ENCODE measurements at places on chromosomes 1 and 21. TPM values are rescaled to one million over a fixed set of nuclear protein-coding genes. Genes with fewer than 3 reads are reported as not detected.

GRCh38 chr1:6127587-6128163, 52.4 kb downstream of the CHD5 start:
- DNase-seq: peak; percentile 44
- H3K27ac ChIP-seq: no peak overlapping the region
- peaks cover 6% of the 10 kb centered on the region for H3K27me3 ChIP-seq
- H3K36me3 ChIP-seq: no peaks in the 10 kb centered on the region
- H3K4me1 ChIP-seq: no peaks in the 10 kb centered on the region

DNA sequence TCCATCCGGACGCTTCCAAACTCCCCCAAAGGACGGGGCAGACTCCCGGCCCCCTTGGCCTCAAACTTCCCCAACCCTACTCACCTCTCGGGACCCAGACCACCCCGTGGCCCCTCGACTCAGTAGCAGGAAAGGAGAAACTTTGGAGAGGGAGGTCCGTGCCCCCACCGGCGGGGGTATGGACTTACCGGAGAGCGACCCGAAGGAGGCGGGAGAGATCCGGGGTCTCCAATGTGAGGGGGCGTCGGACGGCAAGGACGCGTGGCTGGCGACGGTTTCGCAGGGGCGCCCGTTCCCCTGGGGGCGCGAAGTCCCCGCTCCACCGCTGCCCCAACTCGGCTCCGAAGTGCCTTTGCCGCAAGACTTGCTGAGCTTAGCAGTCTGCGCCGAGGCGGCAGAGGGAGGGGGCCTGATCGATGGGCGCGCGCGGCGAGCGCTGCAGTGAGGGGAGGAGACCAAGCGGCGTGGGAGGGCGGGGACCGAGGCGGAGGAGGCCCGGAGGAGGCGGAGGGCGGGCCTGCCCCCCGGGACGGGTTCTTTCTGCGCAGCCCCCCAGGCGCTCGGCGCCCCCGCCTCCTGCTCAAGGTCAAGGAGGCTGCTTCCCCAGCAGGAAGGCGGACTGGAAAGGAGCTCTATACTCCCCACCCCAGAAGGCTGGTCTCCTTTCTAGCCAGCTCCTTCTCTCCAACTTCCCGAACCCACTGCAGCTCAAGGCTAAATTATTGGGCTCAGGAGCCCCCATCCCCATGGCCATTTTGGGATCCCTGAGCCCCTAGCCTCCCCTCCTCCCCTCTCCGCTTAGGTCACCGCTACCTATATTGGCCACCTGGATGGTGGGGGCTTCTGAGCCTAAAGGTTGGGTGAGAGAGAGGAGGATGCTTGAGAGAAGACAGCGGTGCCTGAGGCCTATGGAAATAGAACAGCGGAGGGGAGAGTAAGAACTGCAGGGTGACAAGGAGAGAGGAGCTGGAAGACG, at the start of gene SYT2:
Gene SYT2, minus strand, starts transcription at position 385 of the 976 bp plus-strand sequence. CDS start 104,682 bp downstream, outside the sequence.
- H3K36me3 ChIP-seq: no peaks in the 10 kb centered on the region
- H3K4me1 ChIP-seq: peaks cover 11% of the 10 kb centered on the region
- no peak within 1 kb of the TSS for H3K27ac ChIP-seq

GRCh38 chr1:186662752-186663151, 17.5 kb downstream of the PTGS2 start:
- H3K27ac ChIP-seq: no peak overlapping the region
- no peak overlapping the region for H3K4me3 ChIP-seq
- H3K27me3 ChIP-seq: no peaks in the 10 kb centered on the region
- H3K36me3 ChIP-seq: no peaks in the 10 kb centered on the region

DNA sequence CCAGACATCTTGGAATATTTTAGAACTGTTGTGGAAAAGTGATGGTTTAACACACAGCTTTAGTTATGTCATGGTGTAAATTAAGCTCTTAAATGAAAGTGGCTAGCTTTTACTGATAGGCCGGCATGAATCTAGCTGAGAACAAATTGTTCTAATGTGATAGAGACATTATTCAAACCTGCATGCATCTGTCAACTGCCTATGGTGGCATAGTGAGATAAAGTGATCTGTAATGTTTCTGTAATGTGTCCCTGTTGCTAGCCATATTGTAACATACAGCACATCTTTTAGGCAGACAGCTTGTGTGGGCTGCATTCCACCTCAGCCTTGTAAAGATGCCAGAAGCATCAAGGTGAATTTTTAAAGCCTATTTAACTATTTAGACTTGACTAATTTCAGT, 16.0 kb downstream of the LRIG2 start:
- H3K27me3 ChIP-seq: no peaks in the 10 kb centered on the region
- H3K36me3 ChIP-seq: peaks cover 2% of the 10 kb centered on the region
- H3K4me1 ChIP-seq: no peaks in the 10 kb centered on the region
- H3K4me3 ChIP-seq: no peak overlapping the region
- no peak for DNase-seq
- H3K27ac ChIP-seq: no peak overlapping the region

DNA sequence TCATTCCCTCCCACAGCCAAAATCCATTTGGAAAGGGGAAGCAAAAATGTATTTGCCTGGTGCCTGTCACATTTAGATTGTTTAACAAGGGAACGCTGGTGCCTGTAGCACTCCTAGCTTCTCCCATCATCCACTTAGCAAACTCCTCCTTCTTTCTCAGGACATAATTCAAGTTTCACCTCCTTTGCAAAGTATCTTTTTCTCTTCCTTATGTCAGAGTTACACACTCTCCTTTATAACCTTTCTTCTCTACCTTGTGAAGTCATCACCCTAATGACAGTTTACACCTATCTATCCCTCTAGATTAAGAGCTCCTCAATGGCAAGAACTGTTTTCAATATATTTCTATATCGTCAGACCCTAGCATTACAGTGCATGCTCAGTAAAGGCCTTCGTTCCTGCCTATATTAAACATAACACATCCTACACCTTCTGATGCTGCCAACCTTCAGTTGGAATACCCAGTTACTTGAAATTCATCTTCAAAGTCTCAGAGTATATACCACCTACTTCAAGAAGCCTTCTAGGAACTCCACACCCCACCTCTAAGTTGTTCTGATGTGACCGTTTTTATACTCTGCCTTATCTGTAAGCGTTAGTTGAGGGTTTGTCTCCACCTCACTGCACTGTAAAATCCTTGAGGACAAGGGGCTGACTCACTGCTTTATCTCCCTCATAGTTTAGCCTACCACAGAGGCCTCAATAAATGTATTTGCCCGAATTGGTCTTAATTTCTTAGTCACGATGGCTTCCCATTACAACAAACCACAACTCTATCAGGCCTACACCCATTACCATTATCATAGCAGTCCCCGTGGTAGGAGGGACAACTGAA, 1.0 kb upstream of the EPS15 start:
- no peak for DNase-seq
- H3K36me3 ChIP-seq: no peaks in the 10 kb centered on the region
- peaks cover 26% of the 10 kb centered on the region for H3K4me1 ChIP-seq
- no peak overlapping the region for H3K4me3 ChIP-seq

DNA sequence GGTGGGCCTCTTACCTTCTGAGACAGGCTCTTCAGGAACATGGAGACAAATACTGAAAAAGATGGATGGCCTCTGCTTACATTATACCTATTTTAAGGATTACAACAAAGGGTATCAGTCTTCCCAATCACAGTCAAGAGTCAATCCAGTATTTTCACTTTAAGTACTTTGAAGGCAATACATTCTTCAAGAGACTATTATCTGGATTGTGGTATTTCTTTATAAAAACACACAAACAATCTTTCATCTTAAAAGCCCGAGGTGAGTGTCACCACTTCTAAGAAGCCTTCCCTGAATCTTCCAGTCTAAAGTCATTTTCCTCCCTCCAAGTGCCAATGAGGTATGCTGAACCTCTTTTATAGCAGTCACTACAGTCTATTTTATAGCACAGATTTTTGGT, 45.3 kb downstream of the WASF2 start:
- peaks cover 44% of the 10 kb centered on the region for H3K4me1 ChIP-seq
- no peaks in the 10 kb centered on the region for H3K36me3 ChIP-seq
- DNase-seq: no peak
- no peak overlapping the region for H3K27ac ChIP-seq

GRCh38 chr1:46806196-46807020, 7.6 kb downstream of the CYP4B1 start:
- peak overlapping the region; percentile 18 for H3K4me3 ChIP-seq
- DNase-seq: peak; percentile 77
- peaks cover 46% of the 10 kb centered on the region for H3K4me1 ChIP-seq
- H3K27me3 ChIP-seq: no peaks in the 10 kb centered on the region

DNA sequence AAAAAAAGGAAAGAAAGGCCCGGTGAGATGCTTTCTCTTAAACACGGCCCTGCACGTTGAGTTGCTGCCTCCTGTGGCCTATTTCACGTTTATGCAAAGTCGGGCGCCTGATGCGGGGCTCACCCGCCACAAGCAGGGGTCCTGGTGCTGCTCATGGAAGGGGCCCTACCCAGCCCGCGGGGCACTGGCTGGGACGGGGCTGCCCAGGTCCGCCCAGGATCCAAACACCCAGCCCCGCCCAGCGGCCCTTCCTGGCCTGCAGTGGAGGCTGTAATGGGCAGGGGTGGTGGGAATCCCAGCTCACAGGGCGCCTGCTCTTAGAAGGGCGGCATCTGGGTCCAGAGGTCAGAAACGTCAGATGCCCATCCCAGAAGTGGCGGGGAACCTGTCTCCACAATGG, 1.6 kb downstream of the COL6A2 start:
- no peaks in the 10 kb centered on the region for H3K36me3 ChIP-seq
- H3K4me3 ChIP-seq: peak overlapping the region; percentile 55
- H3K27ac ChIP-seq: peak overlapping the region; percentile 67
- no peaks in the 10 kb centered on the region for H3K4me1 ChIP-seq
- no peak for DNase-seq

GRCh38 chr1:215887627-215888026, 320.5 kb downstream of the KCTD3 start:
- no peak overlapping the region for H3K27ac ChIP-seq
- no peaks in the 10 kb centered on the region for H3K27me3 ChIP-seq
- DNase-seq: no peak
- no peaks in the 10 kb centered on the region for H3K36me3 ChIP-seq
- H3K4me1 ChIP-seq: no peaks in the 10 kb centered on the region

DNA sequence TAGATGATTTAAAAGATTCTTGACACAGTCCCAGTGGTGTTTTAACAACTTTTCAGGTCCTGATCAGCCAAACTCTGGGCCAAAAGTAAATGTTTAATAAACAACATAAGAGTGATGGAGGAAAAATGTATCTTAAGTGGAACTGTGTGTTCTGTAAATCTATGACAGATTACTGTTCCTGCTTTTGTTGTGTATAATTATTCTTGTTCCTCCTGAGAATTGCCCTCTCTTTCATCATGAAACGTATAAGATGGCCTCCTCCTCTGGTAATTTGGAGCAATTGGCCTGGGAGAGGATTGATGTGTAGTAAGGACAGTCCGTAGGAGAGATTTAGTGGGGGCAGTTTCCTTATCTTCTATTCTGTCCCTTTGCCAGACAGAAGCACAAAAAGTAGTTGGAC, 34.5 kb downstream of the GALNT2 start:
- H3K4me3 ChIP-seq: no peak overlapping the region
- no peak for DNase-seq
- H3K27me3 ChIP-seq: no peaks in the 10 kb centered on the region
- no peak overlapping the region for H3K27ac ChIP-seq

DNA sequence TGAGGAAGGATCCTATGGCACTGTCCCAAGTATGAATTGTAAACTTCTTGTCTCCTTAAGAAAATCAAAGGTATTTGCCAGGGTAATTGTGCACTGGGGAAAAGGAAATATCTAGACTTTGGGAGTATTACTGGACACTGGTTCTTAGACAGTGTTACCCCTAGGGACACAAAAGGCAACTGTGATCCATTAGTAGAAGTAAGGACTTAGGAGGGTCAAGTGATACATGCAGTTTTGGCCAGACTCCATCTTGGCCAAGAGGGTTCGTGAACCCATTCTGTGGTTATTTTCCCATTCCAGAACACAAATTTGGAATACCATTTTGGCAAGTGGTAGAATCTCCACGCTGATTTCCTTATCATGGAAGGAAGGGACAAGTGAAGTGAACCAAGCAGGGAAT, 98.1 kb downstream of the TM2D1 start:
- no peak for DNase-seq
- H3K4me1 ChIP-seq: no peaks in the 10 kb centered on the region
- no peak overlapping the region for H3K4me3 ChIP-seq
- no peak overlapping the region for H3K27ac ChIP-seq
- H3K27me3 ChIP-seq: no peaks in the 10 kb centered on the region

SGIP1 gene
- 7.1 TPM for total RNA-seq

CLCA4 gene
- total RNA-seq: not detected

CFAP126 gene
- not detected for total RNA-seq

HP1BP3 gene
- total RNA-seq: 73.9 TPM

TRIM46 gene
- not detected for total RNA-seq

CELF3 gene
- total RNA-seq: not detected

RAP1GAP gene
- not detected for total RNA-seq
